ENCODE measurements at places on chromosomes 12 and 14.

DNA sequence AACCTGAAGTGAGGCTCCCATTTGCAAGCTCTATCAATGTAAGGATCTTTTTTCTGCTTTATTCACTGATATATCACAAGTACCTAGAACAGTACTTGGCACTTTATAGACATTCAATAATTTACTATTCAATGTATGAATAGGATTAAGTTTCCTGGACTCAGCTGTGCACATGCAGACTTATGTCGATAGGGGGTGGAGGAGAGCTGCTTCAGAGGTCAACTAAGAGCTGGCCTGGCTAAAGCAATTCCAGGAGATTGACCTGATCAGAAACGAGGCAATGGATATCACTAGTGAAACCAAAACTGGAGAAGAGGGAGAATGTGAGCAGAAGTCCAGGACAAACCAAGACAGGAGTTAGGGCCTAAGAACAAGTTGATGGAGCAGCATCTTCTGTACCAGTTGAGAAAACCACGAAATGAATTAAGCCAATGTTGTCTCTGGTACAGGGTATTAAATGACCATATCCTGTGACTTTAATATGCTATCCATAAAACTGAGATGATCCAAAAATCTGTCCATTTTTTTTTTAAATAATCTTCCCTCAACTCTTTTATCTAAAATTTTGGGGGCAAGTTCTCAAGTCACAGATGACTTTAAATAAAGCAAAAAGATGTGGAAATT lies 169.2 kb downstream of the PIK3C2G start:
- DNase-seq: no peak

DNA sequence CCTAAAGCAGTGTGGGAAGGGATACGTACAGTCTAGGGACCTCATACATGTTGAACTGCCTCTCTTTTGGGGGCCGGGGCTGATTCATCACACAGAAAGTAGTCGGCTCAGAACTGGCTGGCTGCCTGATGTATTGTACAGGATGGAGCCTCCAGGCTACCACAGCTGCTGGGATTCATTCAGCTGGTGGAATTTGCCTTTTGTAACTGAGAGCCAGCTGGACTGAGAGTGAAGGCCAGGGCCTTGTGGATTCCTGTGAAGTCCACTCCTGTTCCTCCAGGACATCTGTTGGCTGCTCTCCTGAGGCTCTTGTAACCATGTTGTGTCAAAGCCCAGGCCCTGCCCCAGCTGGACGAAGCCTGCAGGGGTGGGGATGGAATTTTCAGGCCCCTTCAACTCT lies 116.3 kb upstream of the PRICKLE1 start:
- DNase-seq: no peak

GRCh38 chr14:96424109-96424989 lies 32.4 kb downstream of the AK7 start:
- DNase-seq: peak; percentile 44

DNA sequence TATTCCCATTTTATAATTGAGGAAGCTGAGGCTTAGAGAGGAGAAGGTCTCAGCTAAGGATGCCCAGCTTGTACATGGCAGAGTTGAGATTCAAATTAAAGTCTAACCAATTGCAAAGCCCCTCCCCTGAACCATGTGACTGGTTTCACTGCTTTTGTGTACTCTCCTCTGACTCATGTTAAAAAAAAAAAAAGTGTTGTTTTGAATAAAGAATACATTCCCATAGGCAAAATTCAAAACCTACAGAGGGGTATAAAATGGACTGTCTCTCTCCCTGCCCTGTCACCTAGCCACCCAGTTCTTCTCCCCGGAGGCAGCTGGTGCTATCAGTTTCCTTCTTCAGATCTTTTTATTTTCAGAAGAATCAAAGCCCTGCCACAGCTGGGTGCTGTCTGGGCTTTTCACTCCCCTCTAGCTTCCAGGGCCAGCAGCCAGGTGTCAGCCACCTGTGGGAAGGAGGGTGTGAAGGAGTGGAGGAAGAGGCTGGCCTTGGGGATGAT lies 5.4 kb downstream of the PSMD9 start:
- DNase-seq: no peak

DNA sequence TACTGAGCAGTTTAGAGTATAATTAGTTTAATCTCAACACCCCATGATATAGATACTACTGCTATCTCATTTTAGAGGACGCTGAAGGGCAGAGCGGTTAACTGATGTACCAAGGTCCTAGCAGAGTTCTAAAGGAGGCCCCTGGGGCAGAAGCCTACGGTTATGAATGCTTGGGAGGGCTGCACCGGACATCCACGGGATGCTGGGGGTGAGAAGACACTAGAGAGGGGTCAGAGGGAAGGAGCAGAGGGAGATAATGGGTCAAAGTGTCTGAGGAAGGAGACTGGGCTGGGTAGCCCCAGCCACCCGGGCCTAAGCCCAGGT lies 1.6 kb upstream of the ACTR6 start:
- no peak for DNase-seq

- DNase-seq: no peak
Observed at GRCh38 chr12:127773520-127773919, 493.4 kb upstream of the TMEM132C start.

DNA sequence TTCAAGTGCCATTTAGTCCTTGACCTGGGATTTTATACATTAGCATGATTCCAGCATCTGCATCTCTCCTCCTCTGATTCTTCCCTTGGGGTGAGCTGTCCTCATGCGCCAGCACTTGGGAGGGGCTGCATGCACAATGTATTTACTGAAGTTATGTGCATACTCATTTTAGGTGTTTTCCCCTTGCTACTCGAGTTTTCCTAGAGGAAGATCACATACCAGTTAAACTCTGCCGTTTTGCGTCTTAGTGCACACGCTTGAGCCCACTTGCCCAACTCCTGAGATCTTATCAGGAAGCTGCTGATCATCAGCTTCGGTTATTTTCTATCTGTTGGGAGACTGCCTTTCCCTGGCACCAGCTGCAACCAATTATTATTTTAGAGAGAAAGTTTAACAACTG lies 78.8 kb downstream of the C14orf132 start:
- no peak for DNase-seq

DNA sequence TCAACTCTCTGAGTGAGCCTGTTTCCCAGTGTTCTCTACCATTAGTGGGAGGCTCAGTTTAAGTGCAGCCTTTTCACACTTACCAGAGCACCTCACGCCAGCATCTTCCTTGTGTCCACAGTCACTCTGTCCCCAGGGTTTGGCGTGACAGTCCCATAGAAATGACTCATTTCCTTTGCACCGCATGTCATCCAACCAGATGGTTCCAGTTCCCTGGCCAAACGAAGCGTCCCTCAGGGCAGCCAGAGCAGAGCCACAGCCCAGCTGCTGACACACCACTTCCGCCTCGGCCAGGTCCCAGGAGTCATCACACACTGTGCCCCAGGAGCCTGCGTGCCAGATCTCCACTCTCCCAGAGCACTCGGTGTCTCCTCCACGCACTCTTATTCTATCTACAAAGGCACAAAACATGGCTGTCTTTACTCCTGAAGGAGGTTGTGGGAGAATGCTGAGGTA lies 65.4 kb downstream of the ACSM4 start:
- no peak for DNase-seq

- DNase-seq: no peak
Observed at GRCh38 chr12:121423682-121424623, 24.0 kb downstream of the RNF34 start.

DNA sequence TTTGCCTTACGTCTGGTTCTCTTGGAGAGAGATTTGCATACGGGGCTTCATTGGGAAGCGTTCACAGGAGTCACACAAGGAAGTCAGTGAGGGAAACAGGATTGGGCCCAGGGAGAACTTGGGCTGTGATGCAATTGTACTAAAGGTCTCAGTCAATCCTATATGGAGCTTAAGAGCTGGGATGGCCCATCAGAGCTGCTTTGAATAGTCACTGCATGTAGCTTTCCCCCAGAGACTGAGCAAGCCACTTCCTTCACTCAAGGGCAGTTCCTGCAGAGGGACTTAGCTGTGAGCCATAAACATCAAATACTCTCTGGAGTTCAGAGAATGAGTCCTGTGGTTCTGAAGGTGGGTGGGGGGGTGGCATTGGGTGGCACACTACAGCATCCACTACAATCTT lies 605.4 kb downstream of the MED13L start:
- no peak for DNase-seq

DNA sequence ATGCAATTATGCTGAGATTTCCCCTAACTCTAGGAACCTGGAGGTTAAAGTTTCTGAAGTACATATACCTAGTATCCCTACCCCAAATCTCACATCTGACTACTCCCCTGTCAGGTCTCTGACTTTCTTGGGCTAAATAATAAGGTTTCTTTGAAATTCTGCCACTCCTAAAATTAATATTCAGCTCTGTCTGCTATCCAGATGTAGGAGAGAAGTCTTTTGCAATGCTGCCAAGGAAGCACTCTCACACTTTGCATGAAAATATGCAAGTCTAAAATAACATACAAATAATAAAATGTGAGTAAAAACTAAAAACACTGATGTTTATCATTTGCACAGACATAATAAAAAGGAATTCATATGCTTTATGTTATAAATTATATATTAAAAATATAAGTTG lies 196.9 kb upstream of the LRFN5 start:
- DNase-seq: no peak

DNA sequence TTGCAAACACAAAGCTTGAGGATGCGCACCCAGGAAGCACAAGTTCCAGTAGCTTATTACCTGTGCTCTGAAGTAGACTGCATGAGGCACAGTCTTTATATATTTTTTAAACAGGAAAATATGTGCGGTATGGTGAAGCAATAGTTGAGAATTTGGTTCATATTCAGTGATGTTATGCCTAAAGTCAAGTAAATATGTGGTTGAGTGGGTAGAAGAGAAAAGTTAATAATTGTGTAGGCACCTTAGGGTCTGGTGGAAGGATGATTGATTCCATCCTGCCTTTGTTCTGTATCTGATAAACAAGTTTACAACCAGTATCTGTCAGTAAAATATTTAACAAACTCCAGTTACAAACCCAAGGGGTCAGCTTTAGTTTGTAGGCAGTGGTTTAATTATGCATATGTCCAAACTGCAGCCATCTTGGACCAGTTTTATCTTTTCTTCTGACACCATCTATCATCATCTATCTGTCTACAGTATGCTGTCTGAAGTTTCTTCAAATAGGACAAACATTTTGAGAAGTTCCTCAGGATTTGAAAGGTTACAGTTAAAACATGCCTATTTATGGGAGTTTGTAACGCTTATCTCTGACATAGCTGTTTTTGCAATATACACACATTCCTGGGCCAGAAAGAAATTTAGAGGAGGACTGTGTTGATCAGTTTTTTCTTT lies 10.8 kb downstream of the SINHCAF start:
- DNase-seq: no peak

DNA sequence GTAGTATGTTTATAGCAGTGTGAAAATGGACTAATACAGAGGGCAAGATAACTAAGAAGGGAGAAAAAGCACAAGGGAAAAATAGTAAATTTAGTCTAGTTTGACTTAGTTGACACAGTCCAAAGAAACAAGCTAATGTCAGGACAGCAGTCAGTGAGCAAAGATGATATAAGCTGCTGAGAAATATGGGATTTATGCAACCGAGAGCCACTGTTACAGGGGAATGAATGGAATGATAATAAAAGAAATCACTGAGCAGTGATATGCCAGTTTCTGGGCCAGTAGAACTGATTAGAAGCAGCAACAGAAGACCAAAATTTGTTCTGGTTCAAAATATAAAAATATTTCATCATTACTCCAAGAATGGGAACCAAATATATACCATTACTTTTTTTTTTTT lies 60.1 kb downstream of the R3HDM2 start:
- no peak for DNase-seq

- no peak for DNase-seq
Observed at GRCh38 chr14:27506272-27506671, 908.4 kb upstream of the NOVA1 start.

DNA sequence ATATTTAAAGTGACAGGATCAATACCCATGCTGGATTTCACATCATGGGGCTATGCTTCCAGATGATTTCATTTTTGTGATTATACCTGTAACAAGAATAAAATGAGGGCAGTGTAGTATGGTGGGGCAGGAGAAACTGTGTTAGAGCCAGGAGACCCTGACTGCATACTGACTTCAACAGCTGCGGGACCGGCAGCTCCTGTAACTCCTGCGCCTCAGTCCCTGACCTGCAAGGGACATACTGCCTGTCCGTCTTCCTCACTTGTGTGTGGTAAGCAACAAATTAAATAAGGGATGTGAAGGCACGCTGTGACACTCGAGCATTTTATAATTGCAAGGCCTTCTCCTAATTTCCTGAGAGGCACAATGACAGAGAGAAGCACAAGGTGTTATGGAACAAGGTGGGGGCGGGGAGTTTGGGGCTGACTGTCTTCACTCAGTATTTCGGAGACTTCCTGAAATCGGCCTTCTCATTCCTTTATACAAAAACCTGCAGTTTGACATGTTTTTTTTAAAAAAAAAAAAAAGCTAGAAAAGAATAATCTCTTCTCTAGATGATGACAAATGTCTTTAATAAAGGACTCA lies 164.2 kb downstream of the TTC7B start:
- DNase-seq: no peak

GRCh38 chr12:55548756-55549155 lies 646 bp upstream of the OR6C4 start:
- DNase-seq: no peak

DNA sequence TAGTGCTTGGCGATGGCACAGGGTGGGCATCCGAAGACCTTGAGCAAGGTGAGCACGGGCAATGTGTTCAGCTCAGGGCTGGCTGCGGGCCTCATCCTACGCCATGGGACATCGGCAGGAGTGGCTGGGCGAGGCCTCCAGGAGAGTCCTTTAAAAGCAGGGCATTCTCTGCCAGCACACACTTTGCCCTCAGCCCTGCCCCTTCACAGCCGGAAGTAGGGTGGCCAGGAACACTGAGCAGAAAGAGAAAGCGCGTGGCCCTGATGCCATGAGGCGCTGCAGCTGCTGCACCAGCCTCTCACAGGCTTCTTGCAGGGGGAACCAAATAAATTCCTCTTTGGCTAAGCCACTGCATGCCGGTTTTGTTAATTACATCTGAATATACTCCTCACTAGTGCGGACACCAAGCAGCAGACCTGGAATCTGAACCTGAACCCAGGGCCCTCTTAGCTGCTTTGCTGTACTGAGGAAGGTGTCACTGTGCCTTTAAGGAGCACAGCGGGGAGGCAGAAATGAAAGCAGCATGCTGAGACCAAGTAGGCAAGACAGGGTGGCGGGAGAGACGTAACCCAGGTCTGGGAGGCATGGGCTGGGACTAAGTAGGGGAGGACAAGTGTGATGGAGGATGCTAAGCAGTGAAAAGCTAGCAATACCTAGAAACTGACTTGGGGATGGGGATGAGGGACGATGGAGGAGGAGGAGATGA lies 155.2 kb downstream of the TTC7B start:
- peak; percentile 49 for DNase-seq

DNA sequence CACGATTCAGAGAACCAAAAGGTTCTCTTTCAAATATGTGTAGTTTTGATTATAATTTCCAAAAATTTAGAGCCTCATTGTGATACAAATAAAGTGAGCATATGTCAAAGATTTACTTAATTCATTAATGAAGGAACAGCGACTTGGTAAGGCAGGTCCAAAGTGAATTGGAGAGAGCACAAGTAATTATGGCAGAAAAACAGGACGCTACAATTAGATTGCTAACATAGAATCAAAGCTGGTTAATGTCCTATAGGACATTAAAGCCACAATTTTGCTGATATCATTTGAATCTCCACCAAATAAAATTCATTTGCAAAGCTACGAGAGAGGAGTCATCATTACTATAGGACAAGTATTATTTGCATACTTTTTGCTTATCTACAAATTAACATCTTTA lies 164.2 kb downstream of the CCER1 start:
- DNase-seq: no peak

- DNase-seq: no peak
Observed at GRCh38 chr12:2171672-2172426, 119.1 kb downstream of the CACNA1C start.

Data from bone marrow (tissue), 2 donors.